Adrenal gland (tissue), 19 donors: ENCODE measurements at places on chromosomes 4 and X.

DNA sequence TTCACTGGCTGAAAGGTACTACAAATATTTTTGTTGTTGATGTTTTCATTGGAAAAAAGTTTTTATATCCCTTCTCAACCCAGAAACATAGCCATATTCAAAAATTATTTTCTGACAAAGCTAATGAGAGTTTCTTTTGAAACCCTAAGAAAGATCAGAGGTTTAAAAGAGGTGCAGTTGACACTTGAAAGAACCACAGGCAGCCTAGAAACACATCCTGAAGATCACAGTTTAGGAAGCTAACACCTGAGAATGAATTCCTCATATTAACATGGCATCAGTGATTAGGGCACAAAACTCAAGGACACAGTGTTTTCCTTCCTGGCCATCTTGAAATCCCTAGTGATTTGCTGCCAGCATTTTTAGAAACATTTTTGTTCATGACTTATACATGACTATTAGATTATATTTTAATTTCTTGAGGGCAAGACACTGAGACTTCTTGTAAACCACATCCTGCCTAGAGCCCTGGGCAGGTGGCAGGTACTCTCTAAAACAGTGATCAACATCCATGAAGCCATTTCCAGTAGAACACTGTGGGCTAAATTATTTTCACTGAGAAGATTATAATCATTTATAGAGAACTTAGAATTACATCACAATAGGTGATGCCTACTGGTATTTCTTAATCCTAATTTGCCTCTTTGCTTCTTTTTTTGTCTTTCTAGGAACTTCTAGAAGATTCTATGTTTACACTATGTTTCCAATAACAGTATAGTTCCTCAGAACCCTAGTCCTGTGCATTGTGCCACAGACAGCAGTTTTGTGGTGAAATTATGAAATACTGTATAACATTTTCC, 80.0 kb downstream of the ARSJ start:
- DNase-seq = no peak

DNA sequence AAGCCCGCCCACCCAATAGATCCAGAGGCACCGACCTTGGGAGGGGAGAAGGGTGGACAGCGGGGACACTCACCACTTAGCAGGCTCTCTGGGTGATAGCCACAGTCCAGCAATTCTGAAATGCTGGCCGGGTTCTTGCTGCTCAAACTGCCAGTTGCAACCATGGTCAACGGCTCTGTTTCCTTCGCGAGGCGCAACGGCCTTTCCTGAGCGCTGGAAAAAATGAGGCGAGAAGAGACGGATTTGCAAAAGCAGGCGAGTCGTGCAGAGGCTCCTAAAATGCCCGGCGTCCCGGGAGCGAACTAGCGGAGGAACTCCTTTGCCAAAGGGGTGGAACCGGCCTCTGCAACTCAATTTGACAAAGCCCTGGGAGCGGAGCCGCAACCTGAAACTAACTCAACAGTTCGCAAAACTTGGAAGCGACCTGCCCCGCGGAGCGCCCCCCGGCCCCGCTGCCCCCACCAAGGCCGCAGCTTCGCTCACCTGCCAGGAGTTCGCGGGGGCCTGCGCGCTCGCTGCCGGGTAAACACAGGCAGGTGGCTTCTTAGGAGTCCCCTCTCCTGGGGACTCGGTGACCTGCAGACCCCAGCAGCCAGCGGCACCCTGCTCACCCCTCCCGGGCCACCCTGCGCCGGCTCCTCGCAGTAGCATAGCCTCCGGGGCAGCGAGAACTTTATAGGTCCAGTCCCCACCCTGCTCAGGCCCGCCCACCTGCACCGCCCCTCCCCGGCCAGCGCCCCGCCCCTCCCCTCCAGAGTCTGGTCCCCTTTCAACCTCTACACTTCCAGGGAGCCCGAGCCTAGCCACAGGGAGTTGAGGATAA, at the start of gene DDIT4L:
TSS of gene DDIT4L (minus strand) at position 649 of the 823 bp plus-strand sequence. CDS start at position 164, 485 bp downstream.
- peak; percentile 33 for DNase-seq

GRCh38 chr4:52143815-52144214, 92.7 kb downstream of the SPATA18 start:
- DNase-seq = no peak

DNA sequence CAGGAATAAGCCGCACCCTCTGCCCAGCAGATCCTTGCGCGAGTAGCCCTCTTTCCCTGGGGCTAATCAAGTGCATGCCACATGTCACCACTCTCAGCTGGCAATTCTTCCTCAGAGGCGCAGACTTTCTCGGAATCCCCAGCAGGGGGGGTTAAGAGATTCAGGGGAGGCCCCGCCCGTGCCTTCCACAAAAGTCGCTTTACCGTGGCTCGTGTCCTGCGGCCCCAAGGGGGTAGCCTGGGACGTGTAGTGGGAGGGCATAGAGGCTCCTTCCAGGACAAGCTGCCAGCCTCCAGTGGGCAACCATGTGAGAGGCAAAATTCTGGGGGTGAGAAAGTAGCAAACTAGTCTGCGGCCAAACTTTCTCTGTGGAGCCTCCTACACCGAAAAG, 652 bp downstream of the SRPX start:
- peak; percentile 35 for DNase-seq

GRCh38 chr4:182236186-182236585, 7.0 kb upstream of the TENM3 start:
- DNase-seq = no peak
